ENCODE measurements at places on chromosomes 1 and 21. TPM values are rescaled to one million over a fixed set of nuclear protein-coding genes. Genes with fewer than 3 reads are reported as not detected.
A peak's percentile ranks its signal among the peaks of the same experiment; 100 is the strongest.

The PTPN22 gene
- total RNA-seq = 0.38 TPM

The HSPB7 gene
- total RNA-seq = 1.2 TPM

DNA sequence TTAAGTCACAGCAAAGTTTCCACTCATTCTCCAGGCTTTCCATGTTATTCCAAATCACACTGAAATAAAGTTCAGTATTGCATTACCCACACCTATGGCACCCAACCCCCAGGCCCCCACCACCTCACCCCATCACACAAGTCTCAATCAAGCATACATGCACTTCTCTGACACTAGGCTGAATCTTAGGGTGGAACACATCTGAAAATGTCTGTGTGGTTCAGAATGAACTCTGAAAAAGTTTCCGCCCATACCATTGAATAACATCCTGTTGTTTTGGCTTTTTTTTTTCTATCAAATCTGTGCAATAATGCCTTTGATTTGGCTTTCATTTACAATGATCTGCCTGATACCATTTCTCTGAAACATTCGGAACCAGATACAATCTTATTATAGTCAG lies 25.8 kb upstream of the LRRC8C start:
- no peak for DNase-seq

The VSIG8 gene
- total RNA-seq = not detected

The MYCL gene
- total RNA-seq = 14.7 TPM

The SWT1 gene
- total RNA-seq = 3.2 TPM

GRCh38 chr1:121519042-121519755 lies 334.4 kb downstream of the SRGAP2C start:
- DNase-seq = peak; percentile 93

GRCh38 chr1:209248649-209249279 lies 334.8 kb upstream of the CAMK1G start:
- no peak for DNase-seq

The INTS7 gene
- total RNA-seq = 5.2 TPM

DNA sequence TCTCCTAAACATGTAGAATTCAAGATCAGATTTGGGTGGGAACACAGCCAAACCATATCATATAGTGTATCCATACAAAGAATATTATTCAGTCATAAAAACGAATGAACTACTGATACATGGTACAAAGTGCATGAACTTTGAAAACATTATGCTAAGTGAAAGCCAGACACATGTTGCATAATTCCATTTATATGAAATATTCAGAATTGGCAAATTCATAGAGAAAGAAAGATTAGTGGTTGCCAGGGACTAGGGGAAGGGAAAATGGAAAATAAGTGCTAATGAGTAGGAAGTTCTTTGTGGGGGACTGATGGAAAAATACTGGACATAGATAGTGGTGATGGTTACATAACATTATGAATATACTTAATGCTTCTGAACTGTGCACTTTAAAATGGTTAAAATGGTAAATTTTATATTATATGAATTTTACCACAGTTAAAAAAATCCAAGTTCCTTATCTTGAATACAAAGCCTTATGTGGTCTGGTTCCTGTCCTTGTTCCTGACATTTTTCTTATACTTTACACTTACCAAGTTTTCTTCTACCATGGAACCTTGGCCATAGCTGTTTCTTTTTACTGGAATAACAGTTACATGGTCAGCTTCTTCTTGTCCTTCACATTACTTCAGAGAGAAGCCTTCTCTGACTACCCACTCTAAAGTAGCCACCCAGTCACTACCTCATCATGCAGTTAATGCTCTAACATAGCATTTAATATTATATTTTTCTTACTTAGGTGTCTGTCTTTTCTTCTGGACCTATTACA lies 64.0 kb downstream of the CCDC18 start:
- no peak for DNase-seq

The CDKN2C gene
- 2.2 TPM for total RNA-seq

DNA sequence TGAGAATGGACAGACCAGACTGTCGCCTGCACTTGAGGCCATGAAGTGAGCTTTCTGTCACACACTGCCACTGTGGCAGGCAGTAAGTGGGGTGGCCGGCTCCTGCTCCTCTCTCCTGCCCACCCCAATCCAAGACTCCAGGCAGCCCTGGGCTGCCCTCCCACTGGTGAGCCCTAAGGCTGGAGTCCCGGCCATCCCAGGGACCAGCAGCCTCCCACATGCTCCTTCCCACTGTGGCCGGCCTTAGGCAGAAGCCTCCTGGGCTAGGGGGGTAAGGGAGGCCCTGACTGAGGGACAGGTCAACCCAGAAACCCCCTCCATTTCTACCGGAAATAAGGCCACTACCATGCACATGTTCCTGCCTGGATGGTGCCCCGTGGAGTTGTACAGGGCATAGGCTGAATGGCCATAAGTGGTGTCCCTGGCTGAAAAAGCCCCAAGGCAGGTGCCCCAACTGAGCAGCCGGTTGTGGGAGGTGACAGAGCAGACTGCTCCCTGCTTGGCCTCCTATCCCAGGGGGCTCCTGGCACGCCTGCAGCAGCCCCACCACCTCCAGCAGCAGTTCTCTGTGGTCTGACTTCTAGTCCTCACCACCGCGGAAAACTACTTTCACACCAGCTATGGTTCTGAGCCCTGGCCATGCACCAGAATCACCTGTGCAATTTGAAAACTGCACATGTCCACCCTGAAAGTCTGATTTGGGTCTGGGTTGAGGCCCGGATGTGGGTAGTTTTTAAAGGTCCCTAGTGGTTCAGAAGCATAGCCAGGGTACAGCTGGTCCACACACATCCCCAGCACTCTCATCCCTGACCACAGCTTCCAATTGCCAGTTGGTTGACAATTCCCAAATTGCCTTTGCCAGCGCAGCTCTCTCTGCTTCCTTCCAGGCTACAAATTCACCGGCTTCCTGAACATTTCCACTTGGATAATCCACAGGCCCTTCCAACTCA lies 1.6 kb upstream of the ARTN start:
- DNase-seq = no peak

The F13B gene
- 42.2 TPM for total RNA-seq

The S100A1 gene
- 1.7 TPM for total RNA-seq

The CD48 gene
- total RNA-seq = 1.2 TPM
